ENCODE measurements at places on chromosomes 2 and 18.

GRCh38 chr2:151632993-151633565 lies 101.2 kb downstream of the NEB start:
- no peak for DNase-seq
- H3K36me3 ChIP-seq = no peaks in the 10 kb centered on the region
- H3K4me1 ChIP-seq = peaks cover 10% of the 10 kb centered on the region

- no peaks in the 10 kb centered on the region for H3K27me3 ChIP-seq
- H3K4me3 ChIP-seq = no peak overlapping the region
These were observed 63.8 kb upstream of the ZC3H15 start for GRCh38 chr2:186422226-186422625.

GRCh38 chr18:26536664-26537063 lies 11.7 kb downstream of the KCTD1 start:
- peaks cover 11% of the 10 kb centered on the region for H3K4me1 ChIP-seq
- no peak for DNase-seq
- no peak overlapping the region for H3K4me3 ChIP-seq
- no peak overlapping the region for H3K27ac ChIP-seq
- no peaks in the 10 kb centered on the region for H3K36me3 ChIP-seq

- no peaks in the 10 kb centered on the region for H3K4me1 ChIP-seq
- no peak overlapping the region for H3K4me3 ChIP-seq
- H3K27me3 ChIP-seq = no peaks in the 10 kb centered on the region
- no peak for DNase-seq
These were observed 19.7 kb downstream of the SAP130 start for GRCh38 chr2:128008074-128008672.

DNA sequence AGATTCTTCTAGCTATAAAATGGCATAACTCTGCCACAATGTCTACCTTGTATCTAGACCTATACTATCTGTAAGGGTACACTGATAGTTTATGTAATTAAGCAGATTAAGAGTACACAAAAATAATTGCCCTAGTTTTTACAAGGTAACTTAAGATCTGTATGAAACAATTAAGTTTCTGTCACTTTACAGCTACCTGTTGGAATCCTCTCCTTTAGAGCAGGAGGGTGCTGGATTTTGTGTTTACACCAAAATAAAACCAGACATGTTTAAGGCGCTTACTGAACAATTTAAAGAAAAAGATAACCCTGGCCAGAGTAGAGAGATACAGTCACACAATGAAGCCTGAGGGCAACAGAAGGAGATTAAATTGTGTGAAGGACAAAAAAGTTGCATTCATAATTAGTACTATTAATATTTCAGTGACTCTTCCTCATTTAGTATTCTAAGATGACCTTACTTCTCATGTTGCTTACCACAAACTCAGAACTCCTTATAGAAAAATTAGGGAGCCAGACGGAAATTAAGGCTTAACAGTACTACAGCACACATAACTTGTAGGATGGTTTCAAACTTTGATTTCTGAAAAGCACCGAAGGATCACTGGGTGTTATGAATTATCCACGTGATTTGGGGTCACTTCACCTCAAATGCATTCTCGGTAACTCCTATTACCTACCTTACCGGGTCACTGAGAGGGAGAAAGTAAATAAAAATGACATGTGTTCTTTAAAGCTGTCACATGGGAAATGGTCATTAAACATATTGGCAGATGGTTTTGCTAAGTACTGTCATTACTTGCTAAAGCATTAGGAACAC lies 1.0 kb downstream of the DARS1 start:
- H3K27me3 ChIP-seq = no peaks in the 10 kb centered on the region
- peaks cover 10% of the 10 kb centered on the region for H3K36me3 ChIP-seq
- DNase-seq = no peak
- peak overlapping the region; percentile 98 for H3K4me3 ChIP-seq

DNA sequence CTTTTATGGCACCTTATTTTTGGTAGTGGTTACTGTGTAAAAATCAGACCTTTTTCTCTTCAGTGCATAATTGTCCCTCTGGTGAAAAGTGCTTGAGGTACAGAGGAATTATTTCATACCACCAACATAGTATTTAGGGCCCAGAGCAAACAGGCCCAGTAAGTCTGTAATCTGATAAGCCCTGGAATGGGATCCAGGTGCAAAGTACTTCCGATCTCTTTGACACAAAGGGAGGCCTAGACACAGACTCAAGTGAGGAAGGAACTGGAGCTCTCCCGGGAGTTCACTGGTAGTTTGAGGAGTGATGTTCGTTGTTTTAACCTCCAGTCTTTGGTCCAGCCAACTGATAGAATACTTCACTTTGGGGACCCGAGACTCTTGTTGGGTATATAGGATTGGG lies 57.4 kb downstream of the RAB31 start:
- H3K27ac ChIP-seq = no peak overlapping the region
- H3K27me3 ChIP-seq = no peaks in the 10 kb centered on the region
- DNase-seq = no peak
- no peak overlapping the region for H3K4me3 ChIP-seq
